ENCODE measurements at places on chromosomes 12 and 14. TPM values are rescaled to one million over a fixed set of nuclear protein-coding genes. Genes with fewer than 3 reads are reported as not detected.

GRCh38 chr14:67418401-67419191 is 6.6 kb upstream of the PLEK2 start:
- H3K27ac ChIP-seq = no peak overlapping the region
- peaks cover 9% of the 10 kb centered on the region for H3K4me1 ChIP-seq

DNA sequence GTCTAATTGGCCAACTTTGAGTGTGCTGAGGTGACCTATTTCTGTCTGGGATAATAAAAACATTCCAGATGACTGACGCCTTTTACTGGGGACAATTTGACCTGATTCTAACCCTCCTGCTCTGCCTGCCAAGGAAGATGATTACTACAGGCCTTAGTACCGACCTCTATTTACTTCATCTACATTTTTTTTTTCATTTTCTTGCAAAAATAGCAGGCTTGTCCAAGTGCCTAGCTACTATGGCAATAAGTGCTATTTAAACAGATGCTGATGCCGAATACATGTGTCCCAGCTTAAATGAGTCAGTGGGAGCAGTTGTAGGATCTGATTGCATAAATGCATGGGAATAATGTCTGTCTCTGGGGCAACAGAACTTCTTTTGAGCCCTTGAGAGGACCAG is 254.3 kb downstream of the RGS6 start:
- peaks cover 21% of the 10 kb centered on the region for H3K27me3 ChIP-seq
- no peak overlapping the region for H3K4me3 ChIP-seq
- H3K27ac ChIP-seq = no peak overlapping the region
- H3K4me1 ChIP-seq = no peaks in the 10 kb centered on the region

- H3K4me1 ChIP-seq = peaks cover 24% of the 10 kb centered on the region
- DNase-seq = no peak
- peaks cover 17% of the 10 kb centered on the region for H3K36me3 ChIP-seq
- no peak overlapping the region for H3K4me3 ChIP-seq
These were observed 5.6 kb downstream of the LTA4H start for GRCh38 chr12:96029826-96030225.

- H3K27me3 ChIP-seq = no peaks in the 10 kb centered on the region
- H3K4me1 ChIP-seq = no peaks in the 10 kb centered on the region
- H3K36me3 ChIP-seq = no peaks in the 10 kb centered on the region
These were observed 314.5 kb upstream of the GARIN6 start for GRCh38 chr12:99332936-99333591.

DNA sequence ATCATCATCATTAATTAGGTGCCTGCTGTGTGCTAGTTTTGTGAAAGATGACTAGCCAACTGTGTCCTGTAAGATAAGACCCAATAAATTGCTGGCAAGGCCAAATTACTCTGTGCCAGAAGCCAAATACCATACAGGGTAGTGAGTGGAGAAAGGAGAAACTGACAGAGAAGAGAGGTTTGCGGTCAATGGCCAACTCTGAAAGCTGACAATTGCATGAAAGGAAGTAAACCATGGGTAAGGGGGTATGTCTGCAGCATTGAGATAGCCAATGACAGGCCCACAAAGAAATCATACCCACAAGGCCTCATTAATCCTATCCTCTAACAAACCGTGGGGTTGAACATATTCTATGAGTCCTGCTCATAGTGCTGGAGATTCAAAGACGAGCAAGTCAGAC is 236.6 kb upstream of the CCDC196 start:
- H3K4me3 ChIP-seq = no peak overlapping the region
- no peaks in the 10 kb centered on the region for H3K4me1 ChIP-seq
- peaks cover 13% of the 10 kb centered on the region for H3K27me3 ChIP-seq

DNA sequence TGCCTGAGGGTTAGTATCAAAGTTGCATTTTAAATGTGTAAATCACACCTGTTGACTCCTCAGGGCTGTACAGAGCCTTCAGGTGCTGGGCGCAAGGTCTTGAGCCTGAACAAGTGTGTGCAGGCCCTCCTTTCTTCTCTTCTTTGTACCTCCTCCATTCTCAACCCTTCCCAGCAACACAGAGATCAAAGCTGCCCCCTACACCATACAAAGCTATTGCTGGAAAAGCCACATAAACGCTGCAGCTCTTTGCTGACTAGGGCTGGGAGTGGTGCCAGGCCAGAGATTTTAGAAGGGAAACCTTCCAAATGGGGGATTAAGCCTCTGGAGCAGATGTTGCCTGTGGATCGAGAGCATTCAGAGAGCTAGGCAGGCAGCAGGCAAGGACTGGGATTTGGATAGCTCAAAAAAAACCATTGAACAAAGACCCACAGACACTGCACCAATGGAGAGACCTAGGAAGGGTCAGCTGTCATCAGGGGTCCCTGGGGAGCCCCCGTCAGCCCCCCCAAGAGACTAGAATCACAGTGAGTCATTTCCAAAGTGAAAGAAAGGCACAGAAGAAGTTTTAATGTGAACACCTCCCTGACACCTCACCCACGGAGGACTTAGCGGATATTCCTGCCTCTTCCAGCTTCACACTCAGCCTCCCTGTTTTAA is 18.2 kb upstream of the SUSD6 start:
- H3K36me3 ChIP-seq = no peaks in the 10 kb centered on the region
- H3K4me1 ChIP-seq = peaks cover 4% of the 10 kb centered on the region
- no peak overlapping the region for H3K4me3 ChIP-seq
- H3K27me3 ChIP-seq = no peaks in the 10 kb centered on the region

Gene RPS26
- total RNA-seq = 27.9 TPM

GRCh38 chr12:69120354-69120753 is 119.0 kb upstream of the CPSF6 start:
- H3K4me3 ChIP-seq = no peak overlapping the region
- H3K36me3 ChIP-seq = no peaks in the 10 kb centered on the region
- DNase-seq = no peak
- H3K4me1 ChIP-seq = no peaks in the 10 kb centered on the region

Gene NKX2-8
- not detected for total RNA-seq

DNA sequence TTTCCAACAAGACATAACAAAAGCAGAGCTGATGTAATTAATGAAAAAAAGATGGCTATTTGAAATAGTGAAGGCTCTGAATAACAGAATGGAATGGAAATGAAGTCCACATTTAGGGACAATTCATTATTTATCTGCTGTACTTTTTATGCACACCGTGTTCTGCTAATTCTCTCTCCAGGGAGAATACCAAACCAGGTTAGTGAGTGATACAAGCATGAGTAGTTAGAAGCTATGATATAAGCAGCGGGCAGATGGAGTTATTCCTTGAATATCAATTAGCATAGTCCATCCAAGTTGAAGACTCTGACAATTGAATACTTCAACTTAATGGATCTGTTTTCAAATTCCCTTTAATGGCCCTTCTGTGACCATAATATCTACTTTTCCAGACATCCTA is 162.1 kb upstream of the TMTC2 start:
- no peaks in the 10 kb centered on the region for H3K36me3 ChIP-seq
- no peak for DNase-seq
- H3K27me3 ChIP-seq = peaks cover 26% of the 10 kb centered on the region
- no peak overlapping the region for H3K4me3 ChIP-seq

GRCh38 chr12:92603741-92604432 is 98.9 kb upstream of the PLEKHG7 start:
- H3K27me3 ChIP-seq = no peaks in the 10 kb centered on the region
- no peak overlapping the region for H3K4me3 ChIP-seq
- DNase-seq = no peak
- peaks cover 7% of the 10 kb centered on the region for H3K4me1 ChIP-seq

Gene KERA
- not detected for total RNA-seq

Gene SRRM4
- not detected for total RNA-seq

- peaks cover 2% of the 10 kb centered on the region for H3K27me3 ChIP-seq
- H3K4me1 ChIP-seq = no peaks in the 10 kb centered on the region
- no peak for DNase-seq
- no peak overlapping the region for H3K4me3 ChIP-seq
- H3K36me3 ChIP-seq = no peaks in the 10 kb centered on the region
These were observed 375.1 kb downstream of the GRIN2B start for GRCh38 chr12:13606290-13606689.

GRCh38 chr12:81164827-81165226 is 86.9 kb downstream of the ACSS3 start:
- no peaks in the 10 kb centered on the region for H3K36me3 ChIP-seq
- H3K27me3 ChIP-seq = no peaks in the 10 kb centered on the region
- no peak overlapping the region for H3K27ac ChIP-seq

- H3K4me3 ChIP-seq = no peak overlapping the region
- H3K4me1 ChIP-seq = peaks cover 2% of the 10 kb centered on the region
- no peak for DNase-seq
- peaks cover 16% of the 10 kb centered on the region for H3K36me3 ChIP-seq
These were observed 29.2 kb downstream of the ATF7 start for GRCh38 chr12:53596920-53597363.

GRCh38 chr14:100332071-100332639 is 9.0 kb downstream of the SLC25A47 start:
- no peak overlapping the region for H3K27ac ChIP-seq
- peaks cover 24% of the 10 kb centered on the region for H3K36me3 ChIP-seq
- no peak for DNase-seq
- no peak overlapping the region for H3K4me3 ChIP-seq
- peaks cover 2% of the 10 kb centered on the region for H3K4me1 ChIP-seq

GRCh38 chr14:94051779-94052178 is 25.6 kb downstream of the OTUB2 start:
- no peaks in the 10 kb centered on the region for H3K27me3 ChIP-seq
- H3K4me3 ChIP-seq = no peak overlapping the region
- peaks cover 54% of the 10 kb centered on the region for H3K36me3 ChIP-seq
- no peak overlapping the region for H3K27ac ChIP-seq
- no peak for DNase-seq

DNA sequence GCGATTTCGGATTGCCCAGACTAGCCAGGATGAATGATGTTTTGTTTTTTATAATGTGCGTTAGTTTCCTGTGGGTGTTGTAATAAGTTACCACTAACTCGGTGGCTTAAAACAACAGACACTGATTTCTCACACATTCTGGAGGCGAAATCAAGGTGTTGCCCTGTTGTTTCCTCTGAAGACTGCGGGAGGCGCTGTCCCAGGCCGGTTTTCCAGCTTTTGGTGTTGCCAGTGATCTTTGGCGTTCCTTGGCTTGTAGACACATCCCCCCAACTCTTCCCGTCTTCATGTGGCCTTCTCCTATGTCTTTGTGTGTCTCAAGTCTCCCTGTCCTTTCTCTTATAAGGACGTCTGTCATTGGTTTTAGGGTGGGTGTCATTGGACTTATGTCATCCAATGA is 267.7 kb downstream of the AACS start:
- no peaks in the 10 kb centered on the region for H3K36me3 ChIP-seq
- no peak overlapping the region for H3K4me3 ChIP-seq
- no peak overlapping the region for H3K27ac ChIP-seq

Gene MFAP5
- total RNA-seq = not detected

DNA sequence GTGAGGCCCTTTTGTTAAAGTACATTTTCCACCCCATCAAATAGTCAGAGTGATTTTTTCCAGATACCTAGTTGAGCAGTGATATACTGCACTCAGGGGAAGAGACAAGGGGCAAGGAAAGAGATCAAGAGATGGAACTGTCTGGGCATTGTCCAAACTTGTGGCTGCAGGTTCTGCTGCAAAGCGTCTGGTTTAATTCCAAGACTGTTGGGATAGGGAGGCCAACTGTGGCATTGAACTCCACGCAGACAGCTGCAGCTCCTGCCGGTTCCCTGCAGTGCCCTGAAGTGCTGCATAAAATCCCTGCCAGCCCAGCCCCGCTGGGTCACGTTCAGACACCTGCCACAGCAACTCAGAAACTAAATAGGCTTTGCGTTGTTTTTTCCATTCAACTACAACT is 30.5 kb downstream of the RPH3A start:
- no peaks in the 10 kb centered on the region for H3K36me3 ChIP-seq
- H3K27me3 ChIP-seq = peaks cover 19% of the 10 kb centered on the region
- H3K27ac ChIP-seq = no peak overlapping the region
- no peak for DNase-seq
- H3K4me1 ChIP-seq = no peaks in the 10 kb centered on the region

- H3K27me3 ChIP-seq = peaks cover 28% of the 10 kb centered on the region
- H3K27ac ChIP-seq = no peak overlapping the region
- DNase-seq = no peak
- no peaks in the 10 kb centered on the region for H3K36me3 ChIP-seq
- no peaks in the 10 kb centered on the region for H3K4me1 ChIP-seq
These were observed 112.3 kb downstream of the PAPOLA start for GRCh38 chr14:96614481-96614881.

GRCh38 chr12:99009654-99010296 is 364.7 kb downstream of the APAF1 start:
- DNase-seq = no peak
- peaks cover 18% of the 10 kb centered on the region for H3K27me3 ChIP-seq
- H3K27ac ChIP-seq = no peak overlapping the region
- no peak overlapping the region for H3K4me3 ChIP-seq
- no peaks in the 10 kb centered on the region for H3K36me3 ChIP-seq

- H3K27ac ChIP-seq = no peak overlapping the region
- H3K27me3 ChIP-seq = peaks cover 29% of the 10 kb centered on the region
- no peak overlapping the region for H3K4me3 ChIP-seq
These were observed 851.8 kb downstream of the TMEM121 start for GRCh38 chr14:106378191-106378590.

DNA sequence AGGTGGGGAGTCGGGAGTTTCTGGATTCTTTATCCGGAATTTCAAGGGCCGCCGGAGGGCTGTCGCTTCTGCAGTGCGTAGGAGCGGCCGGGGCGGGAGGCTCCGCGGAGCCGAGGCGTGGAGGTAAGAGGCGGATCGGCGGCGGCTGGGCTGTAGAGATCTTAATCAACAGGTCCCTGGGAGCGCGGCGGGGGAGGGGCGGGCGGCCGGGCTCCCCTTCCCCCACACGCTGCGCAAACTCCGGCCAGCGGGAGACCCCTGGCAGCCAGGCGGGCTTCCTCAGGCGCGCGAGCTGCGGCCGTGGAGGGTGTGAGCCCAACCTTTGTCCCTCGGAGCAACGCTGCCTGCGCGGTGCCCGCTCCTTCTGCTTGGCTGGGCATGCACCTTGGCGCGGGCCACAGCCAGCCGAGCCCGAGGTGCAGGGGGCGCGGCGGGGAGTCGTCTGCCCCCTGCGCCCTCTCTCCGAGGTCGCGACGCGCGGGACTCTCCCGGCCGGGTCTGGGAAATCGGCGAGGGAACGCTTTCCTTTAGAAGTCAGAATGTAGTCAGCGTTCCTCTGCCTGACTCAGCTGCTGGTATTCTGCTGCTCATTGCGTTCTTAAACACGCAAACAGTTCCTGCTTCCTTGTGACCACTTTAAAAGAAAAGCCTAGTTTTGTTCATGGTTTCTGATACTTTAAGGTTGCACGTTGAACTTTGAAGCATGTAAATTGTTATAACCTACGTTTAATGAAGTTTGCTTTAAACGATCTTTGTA is at the start of gene PALS1:
Gene PALS1 (plus strand): TSS at position 25 of the 757 bp plus-strand sequence. CDS start 37,736 bp downstream, outside the sequence.
- peaks cover 1% of the 10 kb centered on the region for H3K36me3 ChIP-seq
- H3K4me3 ChIP-seq = peak within 1 kb of the TSS; percentile 85
- H3K4me1 ChIP-seq = peaks cover 13% of the 10 kb centered on the region
- peak within 1 kb of the TSS; percentile 77 for H3K27ac ChIP-seq
- DNase-seq = no peak
- H3K27me3 ChIP-seq = peaks cover 17% of the 10 kb centered on the region
